Hippocampal formation (tissue), 2 donors: ENCODE measurements at places on chromosomes 13 and 19.

DNA sequence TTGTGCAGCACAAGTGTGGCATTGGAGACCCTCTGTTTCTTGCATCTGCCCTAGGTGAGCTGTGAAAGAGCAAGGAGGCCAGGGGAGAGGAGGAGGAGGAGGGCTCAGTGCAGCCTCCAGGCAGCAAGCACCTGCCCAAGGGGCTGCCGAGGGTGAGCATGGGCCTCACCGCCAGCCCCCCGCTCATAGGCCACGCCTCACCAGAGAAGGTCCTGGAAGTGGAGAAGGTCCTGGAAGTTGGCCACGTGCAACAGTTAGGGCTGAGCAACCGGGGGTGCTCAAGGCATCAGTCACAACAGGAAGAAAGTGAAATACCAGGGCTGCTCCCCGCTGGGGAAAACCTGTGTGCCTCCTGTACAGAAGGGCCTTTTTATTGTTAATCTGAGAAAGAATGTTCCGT is 168.9 kb downstream of the TEX29 start:
- DNase-seq, result no peak

DNA sequence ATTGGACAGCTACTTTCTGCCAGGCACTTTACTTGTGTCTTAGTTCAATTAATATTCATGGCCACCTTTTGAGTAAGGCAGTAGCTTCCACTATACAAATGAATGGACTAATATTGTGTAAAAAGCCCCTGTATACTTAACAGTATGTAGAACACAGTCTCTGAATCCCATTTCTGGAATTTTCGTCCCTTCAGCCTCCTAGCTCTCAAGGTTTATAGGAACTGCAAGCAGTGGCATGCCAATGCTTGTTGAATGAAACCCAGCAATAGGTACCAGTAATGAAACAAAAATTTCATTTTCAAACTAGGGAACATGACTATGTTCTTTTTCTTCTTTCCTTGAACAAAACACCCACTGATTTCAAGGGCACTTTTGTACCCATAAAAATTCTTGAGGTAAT is 361.6 kb downstream of the TDRD3 start:
- no peak for DNase-seq

DNA sequence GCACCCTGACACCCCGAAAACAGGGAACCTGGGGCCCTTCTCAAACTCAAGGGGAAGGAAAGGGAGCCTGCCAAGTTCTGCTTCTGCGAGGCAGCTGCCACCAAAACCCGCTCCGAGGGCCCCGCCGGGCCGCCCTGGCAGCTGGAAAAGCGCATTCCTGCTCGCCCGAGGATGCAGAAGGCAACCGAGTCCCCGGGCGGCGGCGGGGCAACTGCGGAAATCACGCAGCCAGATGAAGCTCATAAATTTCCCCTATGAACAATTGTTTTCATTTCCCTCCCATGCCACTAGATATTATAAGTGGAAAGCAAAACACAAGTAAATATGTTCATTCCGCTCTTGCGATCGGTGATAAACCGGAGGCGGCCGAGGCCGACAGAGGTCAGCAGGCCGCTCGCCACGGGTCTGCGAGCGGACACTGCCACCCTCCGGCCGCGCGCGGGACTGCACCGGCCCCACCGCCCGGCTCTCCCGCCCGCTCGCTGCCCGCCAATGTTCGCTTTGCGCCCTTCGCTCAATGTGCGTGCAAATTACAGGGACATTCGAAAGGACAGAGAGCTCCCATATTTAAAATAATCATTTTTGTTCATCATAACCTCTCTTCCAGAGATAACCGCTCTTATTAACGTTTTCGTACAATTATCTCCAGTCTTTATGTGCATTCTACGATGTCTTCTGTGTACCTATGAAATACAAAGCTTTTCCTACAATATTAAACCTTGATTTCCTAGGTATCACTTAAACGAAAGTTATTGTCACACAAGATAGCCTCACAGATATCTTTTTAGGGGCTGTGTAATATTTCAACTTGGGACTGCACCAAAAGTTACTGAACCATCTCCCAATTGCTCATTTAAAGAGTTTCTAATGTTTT is 120.8 kb upstream of the ZNF507 start:
- peak; percentile 21 for DNase-seq

GRCh38 chr13:22047082-22047784 is 376.4 kb downstream of the FGF9 start:
- no peak for DNase-seq

DNA sequence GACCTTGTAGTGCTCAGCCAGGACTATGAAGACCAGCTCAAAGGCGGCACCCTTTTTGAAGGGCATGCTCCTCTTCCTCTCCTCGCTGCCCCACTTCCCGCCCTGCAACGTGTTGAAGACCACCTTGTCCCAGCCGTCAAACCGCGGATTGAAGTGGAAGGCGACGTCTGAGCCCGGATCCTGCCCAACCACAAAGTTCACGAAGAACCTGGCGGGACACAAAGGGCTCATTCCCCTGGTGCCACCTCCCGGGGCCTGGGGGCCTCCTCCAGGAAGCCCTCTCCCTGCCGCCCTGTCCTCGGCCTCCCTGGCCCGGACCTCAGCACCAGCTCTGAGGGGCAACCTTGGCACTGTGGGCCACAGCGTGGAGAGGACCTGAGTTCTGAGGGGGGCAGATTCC is 4.0 kb downstream of the LGALS4 start:
- no peak for DNase-seq

DNA sequence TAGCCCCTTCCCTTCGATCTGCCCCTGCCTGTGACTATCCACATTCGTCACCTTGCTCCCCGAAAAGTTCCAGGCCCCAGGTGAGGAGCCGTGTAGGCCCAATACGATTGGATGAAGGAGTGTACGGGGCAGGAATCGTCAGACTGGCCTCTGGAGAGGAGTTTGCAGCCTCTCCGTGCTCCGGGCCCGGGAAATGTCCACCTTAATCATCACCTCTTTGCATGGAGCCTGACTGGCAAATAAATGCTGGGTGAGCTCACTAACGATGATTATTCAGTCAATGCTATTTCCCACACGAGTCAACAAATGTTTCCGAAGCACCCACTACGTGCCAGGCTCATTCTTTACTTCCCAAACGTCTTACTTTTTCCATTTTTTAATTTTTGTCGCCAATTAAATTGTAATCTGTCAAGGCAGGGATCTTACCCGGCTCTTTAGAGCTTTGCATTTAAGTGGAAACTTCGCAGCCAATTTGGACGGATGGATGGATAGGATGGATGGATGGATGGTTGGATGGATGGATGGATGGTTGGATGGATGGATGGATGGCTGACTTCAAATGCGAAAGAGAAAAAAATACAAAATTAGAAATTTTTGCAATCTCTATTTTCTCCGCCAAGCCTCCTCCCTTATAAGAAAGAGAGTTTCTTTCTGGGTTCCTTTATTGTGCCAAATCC is 45.8 kb downstream of the TGDS start:
- DNase-seq, result no peak

DNA sequence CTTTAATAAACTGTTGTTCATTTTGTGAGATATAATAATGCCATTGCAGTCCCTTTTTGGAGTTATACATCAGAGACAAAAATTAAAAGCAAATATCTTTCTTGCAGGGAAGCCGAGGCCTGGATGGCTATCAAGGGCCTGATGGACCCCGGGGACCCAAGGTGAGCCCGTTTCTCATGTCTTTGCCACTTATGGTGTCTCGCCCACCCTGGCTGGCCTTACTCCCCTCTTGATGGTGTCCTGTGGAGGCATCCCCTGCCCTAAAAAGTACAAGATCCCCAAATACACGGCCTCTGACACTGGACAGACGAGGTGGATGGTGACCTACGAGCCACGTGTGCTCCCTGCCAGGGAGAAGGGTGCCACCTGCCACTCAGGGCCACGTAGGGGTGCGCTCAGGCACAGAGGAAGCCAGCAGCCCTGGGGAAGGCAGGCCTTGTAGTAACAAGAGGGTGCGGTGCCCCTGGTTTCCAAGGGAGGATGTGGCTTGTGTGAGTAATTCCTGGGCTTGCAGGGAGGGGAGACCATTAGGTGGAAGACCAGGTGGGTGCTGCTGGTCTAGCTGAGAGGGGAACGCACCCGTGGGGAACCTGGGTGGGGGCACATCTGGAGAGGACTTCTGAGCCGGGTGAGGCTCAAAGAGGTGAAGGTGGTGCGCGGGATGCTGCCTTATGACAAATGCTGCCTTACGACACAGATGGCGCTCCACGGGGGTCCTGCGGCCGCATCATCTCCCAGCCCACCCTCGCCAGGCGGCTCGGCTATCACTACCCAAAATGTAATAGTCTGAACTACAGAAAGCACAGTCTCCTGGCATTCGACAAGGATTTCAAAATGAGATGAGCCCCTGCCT is 115.6 kb downstream of the RAB20 start:
- DNase-seq, result no peak

DNA sequence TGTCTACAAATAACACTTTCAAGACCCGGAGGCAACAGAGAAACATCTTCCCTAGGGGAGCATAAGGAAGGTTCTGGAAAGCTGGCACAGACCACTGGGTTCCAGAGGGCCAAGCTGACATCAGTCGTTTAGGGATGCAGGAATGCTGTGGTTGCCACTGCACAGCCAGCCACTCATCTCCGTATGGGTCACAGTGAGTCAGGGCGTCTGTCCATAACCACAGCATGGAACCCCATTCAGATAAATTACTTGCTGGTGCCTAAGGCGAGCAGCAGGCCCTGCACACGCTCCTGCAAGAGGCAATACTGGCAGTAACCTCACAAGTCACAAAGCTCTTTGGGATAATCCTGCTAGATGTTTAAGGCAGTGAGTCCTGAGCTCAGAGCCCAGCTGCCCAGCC is 140.9 kb upstream of the UBL3 start:
- DNase-seq, result no peak
